Activated effector memory CD4-positive, alpha-beta T cell treated with Interleukin-2 at 50 U/mL for 16 hours (primary cell): ENCODE measurements at places on chromosomes 3 and 15.

GRCh38 chr3:32146746-32147211 lies 40.4 kb downstream of the GPD1L start:
- no peak for DNase-seq

- DNase-seq: no peak
Measured at GRCh38 chr15:98196371-98196770, 235.9 kb downstream of the ARRDC4 start.

- no peak for DNase-seq
Measured at GRCh38 chr3:82824491-82824890, 1063.0 kb upstream of the GBE1 start.

GRCh38 chr3:81955878-81956277 lies 194.4 kb upstream of the GBE1 start:
- DNase-seq: no peak

- no peak for DNase-seq
Measured at GRCh38 chr3:125585595-125586223, 9.6 kb downstream of the OSBPL11 start.

DNA sequence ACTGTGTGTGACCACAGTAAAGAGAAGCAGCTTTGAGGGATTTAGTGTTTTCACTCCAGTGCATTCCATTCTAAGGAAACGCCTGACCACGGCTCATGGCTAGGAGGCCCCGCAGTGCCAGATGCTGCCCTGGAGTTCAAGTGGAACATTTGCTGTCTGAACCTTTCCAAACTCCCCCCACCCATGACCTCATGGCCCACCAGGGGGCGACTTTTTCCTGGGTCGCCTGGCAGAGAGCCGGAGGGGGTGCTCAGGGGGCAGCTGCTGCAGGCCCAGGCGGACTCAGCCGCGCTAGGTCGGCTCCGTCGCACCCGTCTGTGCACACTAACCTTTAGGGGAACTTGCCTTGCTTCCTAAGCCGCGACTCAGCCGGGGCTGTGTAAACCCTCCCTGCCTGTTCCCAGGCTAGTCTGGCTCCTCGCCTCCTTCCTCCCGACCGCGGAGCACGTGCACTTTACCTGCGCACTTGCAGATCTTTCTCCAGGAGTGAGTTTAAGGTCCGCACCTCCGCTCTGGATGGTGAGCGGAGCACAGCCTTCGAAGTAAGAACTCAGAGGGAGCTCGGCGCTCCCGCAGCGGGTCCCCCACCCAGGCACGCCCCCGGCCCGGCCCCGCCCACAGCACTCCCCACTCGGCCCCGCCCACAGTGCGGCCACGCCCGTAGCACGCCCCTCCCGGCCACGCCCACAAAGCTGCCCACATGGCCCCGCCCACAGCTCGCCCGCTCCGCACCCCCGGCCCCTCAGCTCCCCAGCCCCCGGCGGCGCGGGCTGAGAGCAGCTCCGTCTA lies at the start of gene OCA2:
OCA2 (minus strand) TSS at position 550 of the 789 bp plus-strand sequence. CDS start 17,441 bp downstream, outside the sequence.
- DNase-seq: peak; percentile 32

- DNase-seq: no peak
Measured at GRCh38 chr3:71468311-71469137, 115.0 kb downstream of the FOXP1 start.

DNA sequence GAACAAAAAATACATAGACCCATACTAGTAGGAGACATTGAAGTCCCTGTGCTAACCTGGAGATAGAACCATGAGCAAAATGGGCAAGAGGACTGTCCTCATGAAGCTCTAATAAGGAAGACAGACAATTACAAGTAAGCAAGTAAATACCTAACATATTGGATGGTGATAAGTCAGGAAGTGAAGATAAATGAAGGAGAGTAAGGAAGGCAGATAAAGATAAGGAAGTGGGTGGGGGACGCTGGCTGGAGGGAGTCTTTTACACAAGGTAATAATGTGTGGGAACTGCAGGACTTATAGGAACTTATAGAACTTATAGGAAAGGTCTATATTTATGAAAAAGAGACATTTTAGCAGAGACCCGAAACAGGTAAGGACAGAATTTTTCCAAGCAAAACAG lies 148.9 kb upstream of the ABI3BP start:
- DNase-seq: no peak

DNA sequence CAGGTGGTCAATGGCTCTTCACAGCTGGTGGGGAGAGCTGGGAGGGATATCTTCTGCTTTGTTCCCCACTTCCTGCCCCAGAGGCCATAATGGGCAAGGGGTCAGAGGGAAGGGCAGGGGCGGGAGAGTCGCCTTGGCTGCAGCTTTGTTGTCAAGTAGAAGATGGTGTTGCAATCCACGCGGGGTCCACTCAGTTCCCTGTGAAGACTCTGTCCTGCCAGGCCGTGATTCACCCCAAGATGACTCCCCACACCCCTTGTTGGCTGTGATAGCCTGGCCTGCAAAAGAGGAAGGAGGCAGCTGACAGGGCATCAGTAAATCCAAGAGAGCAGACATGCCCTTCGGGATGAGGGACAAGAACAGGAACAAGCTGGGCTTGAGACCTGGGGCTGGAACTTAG lies 6.9 kb downstream of the GALNT15 start:
- no peak for DNase-seq

GRCh38 chr3:66383023-66383422 lies 117.8 kb downstream of the LRIG1 start:
- DNase-seq: no peak

- no peak for DNase-seq
Measured at GRCh38 chr3:121809249-121809648, 25.6 kb downstream of the IQCB1 start.

GRCh38 chr3:59660852-59661625 lies 611.2 kb upstream of the CFAP20DC start:
- no peak for DNase-seq

- no peak for DNase-seq
Measured at GRCh38 chr3:100850701-100851100, 141.4 kb downstream of the TFG start.

GRCh38 chr15:68909601-68910100 lies 20.7 kb upstream of the SPESP1 start:
- no peak for DNase-seq

- no peak for DNase-seq
Measured at GRCh38 chr3:95177096-95177495, 1114.2 kb downstream of the NSUN3 start.

DNA sequence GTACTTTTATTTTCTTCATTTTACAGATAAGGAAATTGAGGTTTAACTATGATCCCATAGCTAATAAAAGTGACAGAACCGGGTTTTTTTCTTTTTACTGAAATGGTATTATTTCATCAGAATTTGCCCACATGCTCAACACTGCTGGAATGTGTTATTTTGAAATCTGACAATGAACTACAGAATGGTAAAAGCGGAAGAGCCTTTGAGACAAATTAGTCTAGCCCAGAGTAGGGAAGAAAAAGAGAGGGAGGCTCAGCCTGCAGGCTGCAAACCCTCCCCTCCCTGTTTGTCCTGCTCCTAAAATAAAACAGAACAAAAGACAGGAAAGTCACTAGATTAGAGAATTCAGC lies 100.3 kb upstream of the LIPC start:
- DNase-seq: no peak

DNA sequence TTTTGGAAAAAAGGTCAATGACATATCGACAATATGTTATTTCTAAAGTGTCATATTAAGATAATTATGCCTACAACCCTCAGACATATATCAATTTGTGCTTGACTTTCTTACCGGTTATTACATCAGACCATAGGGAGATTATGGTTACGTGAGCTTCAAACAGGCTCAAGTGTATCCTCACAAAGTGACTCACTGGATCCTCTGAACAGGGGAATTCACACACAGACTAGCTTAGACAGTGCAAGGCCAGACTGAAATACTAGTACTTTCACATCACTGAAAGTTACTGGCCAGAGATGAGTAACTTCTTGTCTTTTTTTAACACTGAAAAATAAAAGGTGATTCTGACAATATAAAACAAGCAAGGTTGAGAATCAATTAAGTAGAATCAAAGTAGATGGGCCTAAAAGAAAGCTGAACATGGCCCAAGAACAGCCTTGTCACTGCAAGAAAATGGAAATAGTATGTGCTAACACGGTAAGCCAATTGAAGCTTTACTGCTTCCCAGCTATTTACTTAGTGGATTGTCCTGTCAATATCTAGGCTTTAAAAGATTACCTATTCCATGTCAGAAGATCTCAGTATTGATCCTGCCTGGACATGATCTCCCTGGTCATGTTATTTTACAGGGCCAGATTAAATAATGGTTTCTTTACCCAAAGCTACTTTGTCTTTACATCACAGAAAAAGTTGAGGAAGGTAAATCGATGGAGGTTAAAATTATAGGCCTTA lies 848.6 kb downstream of the ROBO1 start:
- no peak for DNase-seq

GRCh38 chr3:72189339-72189738 lies 404.4 kb upstream of the PROK2 start:
- DNase-seq: no peak
